Cardiac muscle cell (in vitro differentiated cells and primary cell): ENCODE measurements at places on chromosomes 16 and 17. TPM values are rescaled to one million over a fixed set of nuclear protein-coding genes. Genes with fewer than 3 reads are reported as not detected.

- no peak for DNase-seq
Observed at GRCh38 chr16:83681381-83681956, 126.3 kb upstream of the HSBP1 start.

- no peak for DNase-seq
Observed at GRCh38 chr17:2856727-2857126, 60.5 kb downstream of the RAP1GAP2 start.

The NLRC3 gene
- 0.09 and 0.11 TPM in 2 replicates for total RNA-seq

DNA sequence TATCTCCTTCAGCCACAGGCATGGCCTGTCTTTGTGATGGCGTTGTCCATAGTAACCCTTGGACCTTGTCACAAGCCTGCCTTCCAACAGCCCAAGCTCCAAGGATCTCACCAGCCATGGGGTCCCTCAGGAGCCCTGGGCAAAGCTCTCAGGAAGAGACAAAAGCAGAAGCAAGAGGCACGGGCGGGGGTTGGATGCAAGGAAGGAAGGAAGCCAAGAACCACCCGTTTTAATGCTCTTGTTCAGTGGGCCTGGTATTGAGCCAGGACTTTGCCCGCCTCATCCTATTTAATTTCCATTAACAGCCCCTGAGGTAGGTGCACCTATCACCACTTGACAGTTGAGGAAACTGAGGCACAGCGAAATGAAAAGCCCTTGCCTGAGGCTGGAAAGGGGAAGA lies 32.3 kb upstream of the GOSR2 start:
- no peak for DNase-seq

The GRIN2A gene
- total RNA-seq = 1.7 and 5.5 TPM in 2 replicates

The SP6 gene
- total RNA-seq = 5.8 and 6.3 TPM in 2 replicates

The NPEPPS gene
- total RNA-seq = 55.8 and 75.0 TPM in 2 replicates

- no peak for DNase-seq
Observed at GRCh38 chr17:39551879-39552278, 55.8 kb downstream of the NEUROD2 start.

The SPSB3 gene
- 90.5 and 101 TPM in 2 replicates for total RNA-seq

The B4GALNT2 gene
- total RNA-seq = not detected in 2 replicates

GRCh38 chr17:79627184-79627765 lies 16.4 kb upstream of the RBFOX3 start:
- DNase-seq = no peak

DNA sequence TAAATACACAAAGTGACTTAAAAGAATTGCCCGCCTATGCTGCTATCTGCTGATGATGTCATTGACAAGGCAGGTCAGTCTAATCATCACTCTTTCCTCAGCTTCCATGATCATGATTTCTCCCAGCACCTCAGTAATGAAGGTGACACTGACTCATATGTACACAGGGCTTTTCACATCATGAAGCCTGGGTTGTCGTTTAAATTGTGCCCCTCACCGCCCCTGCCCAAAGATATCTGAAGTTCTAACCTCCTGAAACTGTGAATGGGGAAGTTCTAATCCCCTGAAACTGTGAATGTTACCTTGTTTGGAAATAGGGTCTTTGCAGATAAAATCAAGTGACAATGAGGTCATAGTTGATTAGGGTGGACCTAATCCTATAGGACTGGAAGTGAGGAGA lies 17.4 kb upstream of the GPRC5C start:
- no peak for DNase-seq

DNA sequence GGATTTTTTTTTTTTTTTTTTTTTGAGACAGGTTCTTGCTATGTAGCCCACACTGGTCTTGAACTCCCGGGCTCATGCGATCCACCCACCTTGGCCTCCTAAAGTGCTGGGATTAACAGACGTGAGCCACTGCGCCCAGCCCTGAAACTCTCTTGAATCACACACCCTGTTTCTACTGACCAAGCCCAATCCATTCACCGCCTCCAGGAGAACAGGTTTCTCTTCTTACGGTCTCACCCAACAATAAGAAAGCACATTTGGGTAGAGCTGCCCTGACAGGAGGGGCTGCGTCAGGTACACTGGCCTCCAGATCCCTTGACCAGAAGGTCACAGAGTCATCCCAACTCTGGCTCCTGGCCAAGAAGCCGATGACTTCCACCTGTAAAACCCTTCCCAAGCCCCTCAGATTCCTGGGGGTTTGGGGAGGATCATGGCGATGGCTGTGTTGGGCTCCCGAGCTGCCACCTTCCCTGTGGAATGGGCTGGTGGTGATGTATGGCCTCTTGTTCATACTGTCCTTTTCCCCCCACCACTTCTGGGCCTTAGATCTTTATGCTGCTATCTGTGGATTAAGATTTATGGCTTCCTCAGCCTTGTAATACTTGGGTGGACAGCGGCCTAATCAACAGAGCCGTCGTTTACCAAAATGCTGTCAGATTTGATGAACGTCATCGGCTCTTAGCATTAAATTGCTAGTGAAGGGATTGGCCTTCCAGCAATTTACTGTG lies 89.1 kb downstream of the KATNIP start:
- DNase-seq = no peak

DNA sequence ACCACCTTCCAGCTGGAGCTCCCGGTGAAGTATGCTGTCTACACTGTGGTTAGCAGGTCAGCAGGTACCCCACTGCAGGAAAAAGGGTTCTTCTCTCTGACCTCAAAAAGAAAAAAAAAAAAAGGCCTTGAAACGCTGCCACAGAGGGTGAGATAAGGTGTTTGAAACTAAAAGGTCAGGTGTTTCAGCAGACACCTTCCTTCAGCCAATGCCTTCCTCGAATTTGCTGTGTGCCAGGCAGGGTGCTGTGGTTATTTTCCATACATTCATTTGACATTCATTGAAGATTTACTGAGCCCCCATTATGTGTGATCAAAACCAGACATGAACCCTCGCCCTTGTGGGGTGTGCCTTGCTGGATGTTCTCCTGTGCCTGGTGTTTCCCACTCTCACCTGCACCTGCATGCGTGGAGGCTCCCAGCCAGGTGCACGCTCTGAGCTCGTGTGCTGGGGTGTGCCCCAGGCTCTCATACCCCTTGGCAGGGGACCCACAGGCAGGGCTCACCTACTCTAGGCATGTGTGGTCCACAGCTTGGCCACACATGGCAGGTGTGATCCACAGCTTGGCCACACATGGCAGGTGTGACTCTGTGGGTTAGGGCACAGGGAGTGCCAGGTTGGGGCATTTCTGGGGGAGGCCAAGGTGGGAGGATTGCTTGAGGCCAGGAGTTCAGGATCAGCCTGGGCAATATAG lies 15.8 kb upstream of the ITGAD start:
- no peak for DNase-seq

- no peak for DNase-seq
Observed at GRCh38 chr16:25563700-25564099, 128.1 kb upstream of the HS3ST4 start.

DNA sequence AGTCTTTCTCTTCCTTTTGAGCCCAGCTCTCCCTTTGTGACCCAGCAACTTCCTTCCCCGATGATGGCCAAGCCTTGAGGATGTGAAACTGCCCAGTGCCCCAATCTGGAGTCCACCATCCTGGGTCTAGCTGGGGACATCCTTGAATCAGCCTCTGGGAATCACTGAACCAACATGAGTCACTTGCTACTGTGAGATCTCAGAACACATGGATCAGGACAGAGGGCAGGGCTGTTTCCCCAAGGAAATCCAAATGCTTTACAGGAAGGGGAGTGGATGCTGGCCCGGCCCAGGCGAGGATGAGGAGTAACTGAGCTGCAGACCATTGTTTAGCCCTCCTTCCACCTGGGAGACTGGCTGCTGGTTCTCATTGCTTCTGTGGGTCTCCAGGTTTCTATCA lies 547.6 kb downstream of the WWOX start:
- no peak for DNase-seq

GRCh38 chr17:36937959-36938565 lies 787 bp downstream of the LHX1 start:
- DNase-seq = peak; percentile 78

- no peak for DNase-seq
Observed at GRCh38 chr16:1163567-1164055, 10.7 kb downstream of the CACNA1H start.

DNA sequence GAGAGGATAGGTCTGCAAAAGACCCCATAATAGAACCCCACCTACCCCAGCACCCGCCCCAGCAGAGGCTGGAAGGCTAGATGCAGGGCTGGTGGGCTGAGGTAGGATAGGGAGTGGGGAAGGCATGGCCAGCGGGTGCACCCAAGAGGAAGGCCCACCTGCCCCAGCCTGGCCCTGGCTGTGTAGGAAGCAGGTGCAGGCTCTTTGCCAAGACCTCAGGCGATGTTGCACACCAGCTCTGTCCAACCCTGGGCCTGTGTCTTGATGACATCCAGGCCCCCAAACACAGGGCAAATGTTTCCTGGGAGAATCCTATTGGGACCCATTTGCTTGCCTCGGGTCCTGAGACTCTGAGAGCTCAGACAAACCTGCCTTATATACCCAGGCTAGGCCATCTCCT lies 12.2 kb downstream of the UNC119 start:
- DNase-seq = no peak

DNA sequence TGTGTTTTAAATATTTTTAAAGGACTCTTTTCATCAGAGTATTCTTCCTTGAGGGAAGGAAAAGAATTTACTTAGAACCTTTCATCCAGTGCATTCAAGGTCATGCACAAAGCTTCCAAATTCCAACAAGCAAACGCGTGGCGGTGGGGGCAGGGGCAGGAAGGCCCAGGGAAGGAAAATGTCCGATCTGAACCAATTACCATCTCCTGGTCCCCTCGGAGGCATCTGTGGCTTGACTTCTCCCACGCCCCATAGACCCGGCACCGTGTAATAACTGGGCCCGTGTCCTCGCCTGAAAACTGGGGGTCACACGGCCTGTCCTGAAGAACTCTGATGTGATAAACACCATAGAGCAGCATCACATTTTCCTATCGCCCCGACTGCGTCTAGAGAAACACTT lies 18.3 kb downstream of the MEAK7 start:
- no peak for DNase-seq

GRCh38 chr16:28974007-28974436 lies 556 bp upstream of the SPNS1 start:
- peak; percentile 79 for DNase-seq

DNA sequence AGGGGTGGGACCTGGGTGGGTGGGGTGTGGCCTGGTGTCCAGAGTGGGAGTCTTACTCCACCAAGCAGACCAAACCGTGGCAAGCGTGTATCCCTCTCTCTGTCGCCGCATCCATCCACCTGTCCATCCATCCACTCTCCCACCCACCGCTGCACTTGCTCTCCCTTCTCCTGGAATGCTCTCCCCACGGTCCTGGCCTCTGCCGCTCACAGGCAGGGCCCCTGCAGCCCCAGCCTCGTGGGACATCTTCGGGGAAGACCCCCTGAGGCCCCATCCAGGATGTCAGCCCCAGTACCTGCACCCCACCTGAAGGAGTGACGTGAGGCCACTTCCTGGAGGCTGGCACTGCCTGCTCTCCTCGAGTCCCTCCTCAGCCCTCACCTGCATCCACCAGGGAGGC lies 189.5 kb upstream of the GSE1 start:
- DNase-seq = no peak

The TMC6 gene
- total RNA-seq = 83.0 and 144 TPM in 2 replicates

- DNase-seq = peak; percentile 97
Observed at GRCh38 chr17:7889166-7889955, 772 bp downstream of the CHD3 start.

- DNase-seq = no peak
Observed at GRCh38 chr17:41492351-41492750, 2.6 kb upstream of the KRT36 start.

The DDX19B gene
- 40.1 and 40.2 TPM in 2 replicates for total RNA-seq

DNA sequence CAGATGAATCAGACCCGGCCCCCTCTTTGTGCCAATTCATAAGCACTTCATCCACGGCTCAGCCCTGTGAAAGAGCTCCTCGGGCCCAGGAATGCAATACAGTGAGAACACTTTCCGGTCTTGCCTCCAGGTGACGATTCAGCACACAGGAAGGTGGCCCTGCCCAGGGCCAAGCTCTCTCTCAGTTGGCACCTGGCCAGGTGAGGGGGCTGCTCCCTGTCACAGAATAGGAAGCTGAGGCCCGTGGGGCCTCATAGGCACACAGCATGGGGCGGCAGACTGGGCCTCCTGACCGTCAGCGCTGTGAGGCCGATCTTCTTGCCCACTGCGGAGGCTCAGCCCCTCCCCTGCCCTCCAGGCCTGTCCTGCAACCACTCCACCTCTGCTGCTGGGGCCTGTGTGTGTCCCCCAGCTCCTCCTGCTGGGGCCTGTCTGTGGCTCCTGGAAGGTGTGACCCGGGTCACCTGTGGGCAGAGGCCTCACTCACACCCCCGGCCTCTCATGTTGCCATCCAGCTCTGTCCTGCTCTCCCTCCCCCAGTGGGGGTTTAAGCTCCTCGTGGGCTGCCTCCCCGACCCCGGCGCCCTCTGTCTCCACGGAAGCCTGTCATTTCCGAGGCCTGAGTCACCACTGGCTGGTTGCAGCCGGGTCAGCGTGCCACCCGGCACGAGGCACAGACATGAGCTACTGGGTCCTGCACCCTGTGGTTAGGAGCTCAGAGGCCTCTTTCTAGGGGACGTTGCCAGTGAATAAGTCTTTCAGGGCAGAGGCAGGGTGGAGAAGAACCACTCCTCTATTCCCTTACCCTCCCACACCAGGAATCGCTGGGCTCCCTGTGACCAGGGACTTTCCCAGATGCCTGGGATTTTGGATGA lies 114.4 kb downstream of the SEC14L1 start:
- peak; percentile 77 for DNase-seq

DNA sequence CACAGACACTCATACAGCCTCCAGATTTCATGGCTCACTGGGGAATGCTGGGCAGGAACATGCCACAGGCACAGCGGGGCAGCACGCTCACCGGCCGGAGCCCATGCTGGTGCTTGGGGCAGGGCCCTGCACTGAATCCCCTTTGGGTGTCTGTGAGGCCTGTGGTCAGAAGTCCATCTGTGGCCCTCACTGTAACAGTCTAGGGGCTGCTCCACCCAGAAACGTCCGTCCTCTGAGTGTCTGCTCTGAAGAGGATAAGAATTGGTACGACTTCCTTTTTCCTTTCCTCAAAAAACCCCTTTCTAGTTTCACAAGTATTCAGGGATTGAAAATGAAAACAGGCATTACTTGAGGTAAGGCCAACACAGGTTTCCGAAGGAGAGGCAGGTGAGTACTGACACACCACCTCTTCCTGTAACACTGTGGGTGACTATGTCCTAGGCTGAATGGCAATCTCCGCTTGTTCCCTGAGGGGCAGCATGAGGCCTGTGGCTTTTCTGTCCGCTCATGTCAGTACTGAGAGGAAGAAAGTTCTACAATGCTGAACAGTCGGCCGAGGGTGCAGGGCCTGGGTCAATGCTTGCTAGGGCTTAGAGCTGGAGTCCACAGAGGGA lies 42.5 kb downstream of the TMEM11 start:
- DNase-seq = no peak

The AGRP gene
- total RNA-seq = not detected in 2 replicates

DNA sequence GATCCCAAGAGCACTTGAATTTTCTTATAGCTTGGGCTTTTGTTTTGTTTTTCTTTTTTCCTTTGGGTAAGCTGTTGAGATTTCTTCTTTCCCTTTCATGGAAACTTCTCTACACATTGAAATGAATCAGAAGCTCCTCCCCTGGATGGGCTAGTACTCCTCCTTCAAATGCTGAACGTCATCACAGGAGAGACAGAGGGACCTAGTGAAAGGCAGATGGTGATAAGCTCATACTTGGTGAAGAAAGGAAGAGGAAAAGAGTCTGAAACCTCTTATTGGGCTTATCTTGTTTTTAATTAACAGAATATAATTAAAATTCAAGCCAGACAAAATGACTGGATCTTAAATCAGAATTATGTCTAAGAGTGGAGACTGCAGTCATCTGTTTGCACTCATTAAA lies 147.3 kb downstream of the SNX11 start:
- no peak for DNase-seq

GRCh38 chr16:75222271-75222783 lies 3.5 kb downstream of the CTRB1 start:
- no peak for DNase-seq
